Fibroblast of the aortic adventitia (primary cell): ENCODE measurements at places on chromosomes 12 and 14. TPM values are rescaled to one million over a fixed set of nuclear protein-coding genes. Genes with fewer than 3 reads are reported as not detected.

The MOK gene
- 21.2 and 40.6 TPM in 2 replicates for total RNA-seq

The RTN1 gene
- total RNA-seq = 0.27 and 1.7 TPM in 2 replicates

The TAS2R7 gene
- 0.18 TPM in 1 of 2 replicates, not detected in the other for total RNA-seq

The RDH16 gene
- 0.09 TPM in 1 of 2 replicates, not detected in the other for total RNA-seq

The GLIPR1 gene
- total RNA-seq = 5.2 and 167 TPM in 2 replicates

The TTC9 gene
- total RNA-seq = 0.16 and 0.45 TPM in 2 replicates

The KRT73 gene
- total RNA-seq = not detected in 2 replicates
